T-helper 9 cell (primary cell): ENCODE measurements at places on chromosomes 5 and 9.

DNA sequence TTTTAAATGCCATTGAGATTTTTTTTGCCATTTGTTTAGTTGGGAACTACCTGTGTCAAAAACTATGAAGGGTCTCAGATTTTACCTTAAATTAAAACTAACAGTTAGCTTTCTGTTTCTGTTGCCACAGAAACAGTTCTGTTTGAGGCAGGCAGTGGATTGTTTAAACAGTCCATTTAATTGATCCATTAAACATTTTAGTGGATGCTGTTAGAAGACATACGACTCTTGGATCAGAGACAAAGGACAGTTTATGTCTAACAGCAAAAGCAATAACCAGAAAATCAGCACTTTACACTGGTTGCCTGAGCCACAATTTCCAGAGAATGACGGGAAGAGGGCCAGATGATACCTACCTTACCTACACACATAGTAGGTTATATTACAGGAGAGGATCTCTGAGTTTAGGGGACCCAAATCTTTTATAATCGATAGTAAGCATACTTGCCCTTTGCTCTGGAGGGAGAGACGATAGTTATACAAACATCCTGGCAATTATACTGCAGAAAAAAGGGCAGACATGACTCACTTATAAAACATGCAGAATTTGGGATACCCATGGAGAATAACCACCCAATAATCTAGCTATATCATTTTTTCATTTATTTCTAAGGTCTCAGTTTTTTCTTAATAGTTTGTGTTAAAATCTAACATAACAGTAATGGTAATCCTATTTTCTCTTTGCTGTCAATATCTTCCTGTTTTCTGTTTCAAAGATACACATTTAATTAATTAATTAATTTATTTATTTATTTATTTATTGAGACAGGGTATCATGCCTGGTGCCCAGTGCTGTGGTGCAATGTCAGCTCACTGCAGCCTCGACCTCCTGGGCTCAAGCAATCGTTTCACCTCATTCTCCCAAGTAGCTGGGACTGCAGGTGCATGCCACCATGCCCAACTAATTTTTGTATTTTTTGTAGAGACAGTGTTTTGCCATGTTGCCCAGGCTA lies 136.7 kb upstream of the TNFAIP8 start:
- no peak for DNase-seq

DNA sequence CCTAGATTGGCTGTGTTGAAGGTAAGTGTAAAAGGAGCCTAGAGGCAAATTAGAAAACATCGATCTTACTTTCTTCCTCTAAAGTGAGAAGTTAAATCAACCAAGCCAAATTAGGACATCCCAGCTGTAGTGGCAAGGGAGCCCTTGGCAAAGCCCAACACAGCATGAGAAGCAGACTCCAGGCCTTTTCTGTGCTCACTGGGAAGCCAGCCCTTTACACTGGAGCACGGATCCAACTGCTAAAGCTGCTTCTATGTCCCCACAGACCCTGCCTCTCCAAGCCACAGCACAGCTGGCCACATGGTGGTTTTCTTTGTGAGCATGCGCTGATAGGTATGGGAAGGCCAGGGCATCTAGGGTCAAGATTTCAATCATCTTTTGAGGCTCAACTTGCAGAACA lies 94.1 kb downstream of the APBA1 start:
- no peak for DNase-seq

- DNase-seq, result no peak
Measured at GRCh38 chr5:173785400-173785799, 102.7 kb upstream of the CPEB4 start.

DNA sequence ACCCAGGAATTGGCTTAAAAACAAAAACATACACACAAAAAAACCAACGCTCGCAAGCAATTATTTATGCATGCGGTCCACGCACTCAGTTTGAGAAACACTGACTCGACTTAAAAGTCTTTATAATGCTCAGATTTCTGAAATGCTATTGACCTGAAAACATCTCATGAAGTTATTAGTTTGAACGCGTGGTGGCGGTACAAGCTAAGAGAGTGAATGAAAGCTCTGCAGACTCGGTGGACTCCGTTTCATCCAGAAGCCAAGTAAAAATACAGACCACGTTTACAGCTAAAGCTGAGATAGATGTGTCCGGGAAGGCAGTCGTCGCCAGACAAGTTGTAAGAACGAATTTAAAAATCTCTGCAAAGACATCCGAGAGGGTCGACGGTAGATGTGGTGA lies at the start of gene PCDHB6:
PCDHB6 (plus strand) TSS at position 246 of the 400 bp plus-strand sequence. CDS start 201 bp downstream, outside the sequence.
- no peak for DNase-seq

- no peak for DNase-seq
Measured at GRCh38 chr5:135526924-135527323, 8.8 kb downstream of the NEUROG1 start.

DNA sequence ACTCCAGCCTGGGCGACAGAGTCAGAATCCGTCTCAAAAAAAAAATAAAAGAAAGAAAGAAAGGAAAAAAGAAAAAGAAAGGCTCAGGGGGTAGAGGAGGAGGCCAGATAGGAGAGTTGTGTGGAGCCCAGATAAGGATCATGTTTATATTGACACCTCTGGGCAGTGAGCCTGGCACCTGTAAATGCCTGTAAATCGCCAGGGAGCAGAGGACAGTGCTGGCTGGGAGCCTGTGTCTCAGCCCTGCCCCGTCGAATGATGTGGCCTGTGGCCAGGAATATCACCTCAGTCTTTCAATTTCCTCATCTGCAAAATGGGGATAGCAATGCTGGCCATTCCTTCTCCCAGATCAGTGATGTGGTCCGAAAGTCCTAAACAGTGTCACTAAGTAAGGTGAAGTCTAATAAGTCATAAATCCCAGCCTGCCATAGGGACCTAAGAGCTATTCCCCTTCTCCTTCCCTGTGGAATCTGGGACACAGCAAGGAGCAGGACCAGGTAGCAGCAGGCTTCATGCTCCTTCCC lies 10.3 kb upstream of the ABO start:
- DNase-seq, result no peak

- DNase-seq, result no peak
Measured at GRCh38 chr5:106399391-106399790, 1271.3 kb downstream of the EFNA5 start.

- no peak for DNase-seq
Measured at GRCh38 chr9:71858812-71859211, 52.2 kb downstream of the ABHD17B start.

- no peak for DNase-seq
Measured at GRCh38 chr5:89283728-89284493, 400.9 kb upstream of the MEF2C start.

DNA sequence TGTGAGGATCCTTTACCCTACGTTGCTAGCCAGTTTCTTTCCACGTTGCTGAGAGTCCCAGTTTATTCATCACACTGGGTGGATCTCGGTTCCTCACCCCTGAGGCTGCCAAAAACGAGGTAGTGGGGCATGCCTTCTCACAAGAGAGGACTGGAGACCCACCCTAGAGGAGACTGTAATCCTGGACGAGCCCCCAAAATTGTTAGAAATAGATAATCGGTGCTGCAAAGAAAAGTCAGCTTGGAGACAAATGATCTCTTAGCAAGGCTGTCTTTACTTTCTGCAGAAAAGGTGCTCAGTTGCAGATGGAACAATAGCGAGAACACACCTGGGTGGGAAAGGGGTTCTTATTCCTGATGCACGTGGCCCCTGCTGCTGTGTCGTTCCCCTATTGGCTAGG lies 101.8 kb downstream of the TMEM167A start:
- no peak for DNase-seq

GRCh38 chr5:15932066-15932465 lies 247.5 kb downstream of the MARCHF11 start:
- no peak for DNase-seq

DNA sequence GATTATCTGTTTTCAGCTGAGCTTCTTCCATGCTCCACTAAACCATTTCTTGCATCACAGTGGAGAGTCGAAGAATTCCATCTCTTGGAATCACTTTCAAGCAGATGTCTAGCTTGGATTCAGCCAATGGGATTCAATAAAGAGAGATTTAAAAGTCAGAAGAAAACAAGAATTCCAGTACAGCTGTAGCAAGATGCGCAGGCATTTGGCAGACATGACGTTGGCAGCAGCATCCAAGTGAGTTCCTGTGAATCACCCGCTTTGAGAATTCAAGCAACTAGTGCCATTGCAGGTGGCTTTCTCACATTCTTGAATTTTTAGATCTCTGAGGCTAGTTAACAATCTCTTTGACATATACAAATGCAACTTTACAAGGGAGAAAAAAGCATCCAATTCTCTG lies 467.0 kb downstream of the CDH10 start:
- no peak for DNase-seq

DNA sequence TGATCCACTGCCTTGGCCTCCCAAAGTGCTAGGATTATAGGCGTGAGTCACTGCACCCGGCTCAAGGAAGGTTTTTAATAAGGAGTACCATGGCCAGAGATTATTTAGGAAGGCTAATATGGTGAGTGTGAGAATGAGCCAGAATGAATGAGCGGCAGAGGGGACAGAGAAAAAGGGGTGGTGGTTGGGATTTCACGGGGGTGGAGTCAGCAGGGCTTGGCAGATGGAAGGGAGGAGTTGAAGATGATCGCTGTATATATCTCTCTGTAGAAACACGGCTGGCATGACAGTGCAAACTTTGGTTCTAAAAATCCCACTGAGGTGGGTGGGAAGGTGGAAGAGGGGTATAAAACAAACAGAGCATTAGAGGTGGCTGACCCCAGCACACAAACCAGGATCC lies 176.7 kb upstream of the TBC1D2 start:
- no peak for DNase-seq

DNA sequence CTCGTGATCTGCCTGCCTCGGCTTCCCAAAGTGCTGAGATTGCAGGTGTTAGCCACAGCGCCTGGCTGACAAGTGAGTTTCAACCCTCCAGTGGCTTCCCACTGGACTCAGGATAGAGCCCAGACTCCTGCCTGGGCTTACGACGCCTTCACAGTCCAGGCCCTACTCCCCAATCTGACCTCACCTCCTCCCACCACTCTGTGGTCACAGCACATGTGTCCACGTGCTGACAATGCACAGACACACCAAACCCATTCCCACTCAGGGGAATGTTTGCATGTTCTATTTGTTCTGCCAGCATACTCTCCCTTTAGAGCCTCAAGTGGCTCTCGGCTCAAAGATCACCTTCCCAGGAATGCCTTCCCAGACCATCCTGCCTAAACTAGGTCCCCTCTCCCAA lies 31.1 kb upstream of the TRIM14 start:
- DNase-seq, result no peak

- no peak for DNase-seq
Measured at GRCh38 chr9:119273984-119274665, 95.1 kb downstream of the BRINP1 start.

- no peak for DNase-seq
Measured at GRCh38 chr5:6545036-6545693, 87.7 kb downstream of the NSUN2 start.

GRCh38 chr9:131475956-131476776 lies 26.6 kb upstream of the POMT1 start:
- DNase-seq, result no peak

DNA sequence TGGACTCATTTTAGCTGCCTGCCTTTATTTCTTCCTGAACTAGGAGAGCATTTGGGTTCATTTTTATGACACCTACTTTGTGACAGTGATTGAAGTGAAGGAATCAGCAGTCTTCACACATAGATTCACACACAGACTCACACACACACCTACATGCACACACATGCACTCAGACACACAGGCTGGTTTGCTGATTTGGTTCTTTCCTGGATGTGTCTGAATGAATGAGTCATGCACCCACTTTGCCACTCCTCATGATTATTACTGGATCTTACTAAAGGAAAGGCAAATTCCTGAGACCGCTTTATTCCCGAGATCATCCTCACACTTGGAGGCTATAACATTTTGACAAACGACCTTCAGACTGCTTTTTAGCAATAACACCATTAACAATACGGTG lies 529.5 kb downstream of the AGTPBP1 start:
- DNase-seq, result no peak

GRCh38 chr5:106523852-106524251 lies 1146.9 kb downstream of the EFNA5 start:
- DNase-seq, result no peak

DNA sequence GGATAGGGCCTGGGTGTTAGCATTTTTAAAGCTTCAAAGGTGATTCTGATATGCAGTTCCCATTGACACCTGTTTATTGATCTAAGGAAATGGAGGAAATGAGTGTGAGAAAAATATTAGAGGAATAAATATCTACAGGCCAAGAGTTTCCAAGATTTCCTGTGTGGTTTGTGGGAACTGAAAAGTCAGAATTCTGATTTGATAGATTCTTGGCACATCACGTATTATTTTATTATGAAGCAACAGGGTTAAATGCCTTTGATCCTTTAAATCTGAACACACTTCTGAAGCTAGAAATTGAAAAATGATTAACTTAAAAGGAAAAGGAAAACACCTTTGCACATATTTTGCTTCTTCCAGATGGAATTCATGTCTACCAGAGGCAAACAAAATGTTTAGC lies 113.7 kb downstream of the CD180 start:
- DNase-seq, result no peak

DNA sequence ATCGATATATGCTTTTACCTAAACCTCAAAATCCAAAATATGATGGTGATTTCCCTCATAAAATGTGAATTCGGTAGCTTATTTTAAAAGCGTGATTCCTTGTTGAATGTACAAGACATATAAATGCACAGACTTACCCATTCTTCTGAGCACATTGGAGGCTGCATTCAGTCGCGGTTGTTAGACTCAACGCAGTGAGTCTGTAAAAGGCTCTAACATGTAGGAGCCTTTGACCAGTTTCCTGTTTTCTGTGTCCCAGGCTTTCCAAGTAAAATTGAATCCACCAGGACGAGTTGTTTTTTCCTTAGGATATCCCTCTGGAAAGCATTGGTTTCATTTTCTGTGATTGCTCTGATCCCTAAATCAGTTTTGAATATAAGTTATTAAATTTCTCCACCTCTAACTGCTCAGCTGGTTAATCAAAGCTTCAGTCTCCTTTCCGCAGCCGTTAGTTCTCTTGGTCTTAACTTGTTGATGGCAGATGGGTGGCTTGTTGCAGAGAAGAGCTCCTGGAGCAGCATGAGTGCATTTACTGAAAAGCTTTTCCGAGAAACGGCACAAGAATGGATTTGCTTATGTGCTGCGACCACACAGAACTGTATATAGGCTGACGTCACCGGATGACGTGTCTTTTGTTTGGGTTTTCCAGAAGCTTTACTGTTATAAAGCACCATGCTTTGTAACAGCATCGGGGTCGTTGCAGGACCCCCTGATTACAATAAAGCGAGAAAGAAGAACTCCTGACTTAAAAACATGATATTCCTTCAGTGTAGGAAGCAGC lies at the start of gene LRRTM2:
LRRTM2 (minus strand) TSS at position 565 of the 781 bp plus-strand sequence; CDS start at position 141, 424 bp downstream.
- DNase-seq, result no peak

DNA sequence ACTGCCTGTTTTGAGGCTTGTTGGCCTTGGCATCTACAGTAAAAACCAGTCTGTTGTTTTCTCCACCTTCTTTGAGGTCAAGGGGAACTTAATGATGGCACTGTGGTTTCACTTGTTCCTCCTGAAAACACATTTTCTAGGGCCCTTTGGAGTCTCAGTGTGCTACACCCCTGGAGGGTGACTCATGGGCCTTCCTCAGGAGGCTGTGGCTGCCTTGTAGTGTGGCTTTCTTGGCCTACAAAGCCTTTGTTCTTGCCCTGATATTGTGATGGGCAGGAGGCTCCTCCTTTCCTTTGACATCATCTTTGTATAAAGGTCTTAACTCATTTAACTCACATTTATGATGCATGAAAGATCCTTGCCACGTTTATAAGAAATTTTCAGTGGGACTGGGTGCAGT lies 56.3 kb upstream of the GPBP1 start:
- peak; percentile 37 for DNase-seq

GRCh38 chr9:92964607-92965060 lies 17.3 kb downstream of the FGD3 start:
- DNase-seq, result no peak
